ENCODE measurements at places on chromosomes 7 and 10. TPM values are rescaled to one million over a fixed set of nuclear protein-coding genes. Genes with fewer than 3 reads are reported as not detected.

FLNC gene
- 153 TPM for total RNA-seq

PAX4 gene
- not detected for total RNA-seq

POLD2 gene
- 80.7 TPM for total RNA-seq

MDFIC gene
- 22.5 TPM for total RNA-seq

VIPR2 gene
- not detected for total RNA-seq

ANKRD30A gene
- not detected for total RNA-seq

ZNF488 gene
- total RNA-seq: not detected

PLCE1 gene
- total RNA-seq: 1.3 TPM

NKX2-3 gene
- not detected for total RNA-seq

AGMO gene
- 0.35 TPM for total RNA-seq

ZNF365 gene
- total RNA-seq: 0.70 TPM

SAMD9L gene
- total RNA-seq: 9.5 TPM

BHLHA15 gene
- not detected for total RNA-seq

COL17A1 gene
- 0.23 TPM for total RNA-seq

TCAF2 gene
- total RNA-seq: 2.1 TPM

ADAM8 gene
- total RNA-seq: 0.60 TPM

PDZD7 gene
- 2.0 TPM for total RNA-seq

PRF1 gene
- not detected for total RNA-seq

ELN gene
- 385 TPM for total RNA-seq

TRIM4 gene
- total RNA-seq: 21.2 TPM

EIF5AL1 gene
- total RNA-seq: 0.35 TPM

LDB3 gene
- 0.08 TPM for total RNA-seq

KCNK18 gene
- not detected for total RNA-seq

NRCAM gene
- 1.1 TPM for total RNA-seq

SH2D4B gene
- total RNA-seq: not detected

PRPF18 gene
- 16.7 TPM for total RNA-seq

ADCY1 gene
- total RNA-seq: 2.3 TPM

FAM25A gene
- not detected for total RNA-seq

C10orf62 gene
- total RNA-seq: 0.08 TPM

SRRM3 gene
- total RNA-seq: 0.53 TPM

NEURL1 gene
- under 0.01 TPM for total RNA-seq

SHH gene
- not detected for total RNA-seq

LIPN gene
- total RNA-seq: not detected

AMZ1 gene
- total RNA-seq: 0.70 TPM

SFMBT2 gene
- total RNA-seq: 0.08 TPM

IL2RA gene
- not detected for total RNA-seq

IGF2BP3 gene
- total RNA-seq: 40.6 TPM

C10orf67 gene
- not detected for total RNA-seq

IRF5 gene
- total RNA-seq: 0.15 TPM

HSPA12A gene
- total RNA-seq: 15.7 TPM

SKIDA1 gene
- 0.53 TPM for total RNA-seq

SLC29A3 gene
- 2.7 TPM for total RNA-seq

ADAM22 gene
- total RNA-seq: 0.08 TPM

FAM221A gene
- total RNA-seq: 3.0 TPM

CD36 gene
- total RNA-seq: 132 TPM

FAM25G gene
- total RNA-seq: not detected

TMEM270 gene
- total RNA-seq: not detected

SPRN gene
- 0.12 TPM for total RNA-seq

LRIT2 gene
- not detected for total RNA-seq

ITGA8 gene
- 1.5 TPM for total RNA-seq

TBRG4 gene
- 60.4 TPM for total RNA-seq

NEBL gene
- total RNA-seq: 0.12 TPM

DENND2A gene
- 0.75 TPM for total RNA-seq

RNF32 gene
- 0.23 TPM for total RNA-seq

TMEM236 gene
- not detected for total RNA-seq

TMEM196 gene
- not detected for total RNA-seq

ACSM6 gene
- total RNA-seq: not detected

C10orf71 gene
- total RNA-seq: not detected
